ENCODE measurements at places on chromosomes 7 and 10.

DNA sequence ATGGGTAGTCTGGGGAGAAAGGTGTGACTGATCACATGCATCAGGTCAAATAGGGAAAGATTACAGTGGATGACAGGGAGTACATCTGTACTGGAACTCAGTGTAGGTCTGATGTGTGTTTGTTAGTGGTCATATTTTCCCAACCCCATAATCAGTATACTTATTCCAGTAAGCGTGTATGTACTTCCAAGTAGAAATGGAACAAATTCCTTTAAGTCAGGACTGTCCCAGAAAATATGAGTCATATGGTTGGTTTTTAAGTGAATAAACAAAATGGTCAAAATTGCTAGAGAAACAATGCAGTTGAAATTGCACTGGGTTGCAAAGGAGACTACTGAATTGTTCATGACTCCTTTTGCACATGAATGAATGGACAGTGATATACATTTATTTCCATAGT lies 118.8 kb upstream of the MYO3A start:
- DNase-seq = no peak

DNA sequence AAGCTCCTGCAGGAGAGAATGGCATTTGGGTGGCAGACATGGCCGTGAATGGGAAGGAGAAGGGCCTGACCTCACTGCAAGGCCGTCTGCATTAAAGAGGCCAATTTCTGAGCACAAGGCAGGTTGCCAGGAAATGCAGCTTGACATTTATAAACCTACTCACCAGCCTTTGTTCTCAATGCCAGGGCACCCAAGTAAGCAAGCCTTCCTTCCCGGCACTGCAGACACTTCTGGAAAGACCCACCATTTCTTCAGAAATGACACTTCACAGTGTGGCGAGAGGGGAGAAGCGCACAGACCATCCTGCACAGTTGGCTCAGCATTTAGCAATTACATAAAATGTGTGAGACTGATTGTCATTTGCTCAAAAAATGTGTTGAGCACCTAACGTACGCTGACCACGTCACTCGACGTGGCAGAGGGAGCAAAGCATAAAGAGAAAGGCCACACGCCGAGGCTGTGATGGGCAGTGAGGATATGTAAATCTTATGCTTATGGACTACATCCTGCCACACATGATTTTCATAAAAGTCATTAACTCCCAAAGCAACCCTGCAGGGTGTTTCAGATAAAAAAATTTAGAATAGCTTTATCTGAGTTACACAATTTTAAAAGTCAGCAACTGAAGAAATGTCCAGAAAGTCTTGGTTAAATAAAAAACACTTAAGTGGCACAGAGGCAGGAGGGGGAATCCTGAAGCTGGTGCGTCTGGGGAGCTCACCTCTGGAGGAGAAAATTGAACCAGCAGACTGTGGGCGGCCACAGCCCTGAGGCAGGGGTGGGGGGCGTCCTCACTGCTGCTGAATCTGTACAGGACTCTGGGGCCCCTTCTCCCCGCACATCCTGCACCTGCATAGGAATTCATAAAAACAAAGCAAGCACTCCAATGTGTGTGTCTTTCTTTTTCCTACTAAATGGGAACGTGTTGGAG lies 543.8 kb downstream of the PTPRN2 start:
- DNase-seq = no peak

DNA sequence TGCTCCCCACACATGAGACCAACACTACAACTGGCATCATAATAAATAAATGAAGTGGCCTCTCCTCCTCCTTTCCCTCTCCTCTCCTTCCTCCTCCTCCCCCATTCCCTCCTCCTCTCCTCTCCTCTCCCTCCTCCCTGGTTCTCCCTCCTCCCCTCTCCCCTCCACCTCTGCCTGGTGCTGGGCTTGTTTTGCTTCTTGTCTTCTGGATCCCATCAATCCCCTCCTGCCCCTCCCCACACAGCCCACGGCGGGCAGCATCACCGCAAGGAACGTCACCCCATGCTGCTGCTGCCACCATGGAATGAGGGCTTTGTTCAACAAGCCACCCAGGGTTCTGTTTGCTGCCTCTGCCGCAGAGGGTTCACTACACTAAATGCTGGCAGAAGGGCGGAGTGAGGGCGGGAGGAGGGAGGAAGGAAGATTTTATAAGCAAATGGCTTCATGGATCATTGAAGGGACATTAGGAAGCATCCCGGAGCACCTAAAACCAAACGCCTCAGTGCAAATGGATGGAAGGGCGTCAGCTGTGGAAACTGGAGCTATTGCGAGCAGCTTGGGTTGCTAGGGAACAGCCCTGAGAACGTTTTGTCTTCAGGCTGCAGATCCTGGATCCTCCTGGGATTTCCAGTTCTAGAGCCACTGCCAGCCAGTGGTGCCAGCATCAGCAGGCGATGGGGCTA lies 379.7 kb upstream of the ZMIZ1 start:
- no peak for DNase-seq

GRCh38 chr7:80498481-80499349 lies 13.1 kb downstream of the GNAT3 start:
- no peak for DNase-seq
